ENCODE measurements at places on chromosomes 13 and 19.

- no peak for DNase-seq
These were observed 754 bp downstream of the DNAJB1 start for GRCh38 chr19:14517446-14517839.

- DNase-seq: no peak
These were observed 396.9 kb downstream of the MYO16 start for GRCh38 chr13:109026266-109026665.

DNA sequence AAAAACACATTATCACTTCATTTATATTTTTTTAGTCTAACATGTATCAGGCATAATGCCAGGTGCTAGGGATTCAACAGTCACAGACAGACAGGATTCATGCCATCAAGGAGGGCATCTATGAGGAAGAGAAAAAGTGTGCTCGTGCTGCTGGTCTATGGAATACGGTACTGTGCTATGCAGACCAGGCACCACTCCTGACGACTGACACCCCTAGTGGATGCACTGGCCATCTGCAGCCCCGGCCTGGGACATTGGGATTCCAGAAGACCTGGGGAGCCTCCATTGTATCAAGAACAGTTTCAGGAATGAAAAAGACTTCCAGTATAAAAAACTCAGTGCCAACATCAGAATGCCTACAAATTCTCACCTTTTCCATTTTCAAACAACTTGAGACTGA, 94.0 kb downstream of the KLF12 start:
- DNase-seq: no peak

- peak; percentile 33 for DNase-seq
These were observed 845.3 kb downstream of the DIAPH3 start for GRCh38 chr13:59318320-59318930.

DNA sequence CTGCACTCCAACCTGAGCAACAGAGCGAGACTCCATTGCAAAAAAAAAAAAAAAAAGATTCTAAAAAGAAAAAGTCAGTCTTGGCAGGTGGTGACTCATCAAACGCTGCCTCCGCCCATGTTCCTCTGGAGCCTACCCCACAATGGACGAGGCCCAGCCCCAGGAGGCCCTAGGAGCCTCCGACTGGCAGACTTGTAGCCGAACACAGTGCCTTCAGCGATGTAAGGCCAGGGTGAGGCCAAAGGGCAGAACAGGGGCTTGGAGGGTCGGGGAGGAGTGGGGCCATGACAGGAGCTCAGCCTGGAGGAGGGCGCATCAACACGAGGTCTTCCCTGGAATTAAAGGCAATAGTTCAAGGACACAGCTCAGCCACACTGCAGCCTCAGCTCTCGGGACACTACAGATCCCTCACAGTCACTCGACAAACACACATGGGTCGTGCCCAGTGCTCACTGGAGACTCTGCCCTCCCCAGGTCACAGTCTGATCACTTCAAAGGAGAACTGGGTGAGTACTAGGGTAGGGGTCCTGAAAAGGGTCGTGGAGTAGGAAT, 5.1 kb downstream of the USE1 start:
- no peak for DNase-seq

DNA sequence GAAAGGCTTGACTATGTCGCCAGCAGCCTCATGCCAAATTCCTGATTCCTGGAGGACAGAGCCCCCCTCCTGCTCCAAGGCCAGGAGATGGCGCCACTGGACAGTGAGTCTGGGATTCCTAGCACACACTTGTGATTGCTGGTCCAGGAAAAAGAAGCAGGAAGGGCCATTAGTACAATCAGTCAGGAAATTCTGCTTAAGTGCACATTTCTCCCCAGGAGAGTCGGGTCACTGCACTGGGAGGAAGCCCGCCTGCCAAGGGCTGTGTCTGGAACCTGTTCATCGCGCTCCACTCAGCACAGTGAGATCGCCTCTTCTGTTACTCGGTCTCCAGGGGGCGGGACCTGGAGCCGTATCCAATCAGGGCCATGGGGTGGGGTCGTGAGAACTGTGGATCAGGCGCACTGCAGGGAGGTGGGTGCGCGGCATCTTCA, 65.1 kb downstream of the ZNF823 start:
- no peak for DNase-seq

GRCh38 chr19:12478234-12478941, 6.2 kb downstream of the ZNF709 start:
- no peak for DNase-seq

GRCh38 chr13:22800526-22801401, 380.0 kb upstream of the SGCG start:
- no peak for DNase-seq

DNA sequence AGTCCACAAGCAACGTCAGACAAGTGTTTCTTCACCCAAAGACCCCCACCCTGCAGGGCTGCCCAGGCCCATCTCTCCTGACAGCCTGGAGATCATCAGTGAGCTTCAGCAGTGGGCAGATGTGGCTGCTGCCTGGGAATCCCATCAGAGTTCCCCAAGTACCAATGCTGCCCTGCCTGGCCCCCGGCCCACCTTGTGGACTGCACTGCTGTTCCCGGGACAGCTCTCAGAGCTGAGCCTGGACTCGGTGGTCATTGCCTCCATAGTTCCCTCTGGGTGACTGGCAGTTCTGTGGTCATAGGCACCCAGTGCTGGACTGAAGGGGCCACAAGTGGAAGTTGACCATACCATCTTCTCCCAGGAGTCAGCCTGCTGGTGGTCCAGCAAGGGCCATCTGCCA, 24.5 kb upstream of the ZNF492 start:
- no peak for DNase-seq

GRCh38 chr19:49680421-49681351, 3.6 kb downstream of the PRMT1 start:
- peak; percentile 91 for DNase-seq
